Activated CD4-positive, alpha-beta memory T cell treated with anti-CD3 and anti-CD28 coated beads, Interleukin-2, amount 10 ng/mL, durations not matched to agents 7 days and 5 days (primary cell): ENCODE measurements at places on chromosomes 6 and 20. TPM values are rescaled to one million over a fixed set of nuclear protein-coding genes. Genes with fewer than 3 reads are reported as not detected.

GRCh38 chr6:107864226-107865127 is 40.4 kb upstream of the SCML4 start:
- no peak for DNase-seq

- no peak for DNase-seq
These were observed 22.4 kb upstream of the IFNGR1 start for GRCh38 chr6:137241481-137242038.

- DNase-seq: no peak
These were observed 15.8 kb downstream of the PCIF1 start for GRCh38 chr20:45950330-45950646.

DNA sequence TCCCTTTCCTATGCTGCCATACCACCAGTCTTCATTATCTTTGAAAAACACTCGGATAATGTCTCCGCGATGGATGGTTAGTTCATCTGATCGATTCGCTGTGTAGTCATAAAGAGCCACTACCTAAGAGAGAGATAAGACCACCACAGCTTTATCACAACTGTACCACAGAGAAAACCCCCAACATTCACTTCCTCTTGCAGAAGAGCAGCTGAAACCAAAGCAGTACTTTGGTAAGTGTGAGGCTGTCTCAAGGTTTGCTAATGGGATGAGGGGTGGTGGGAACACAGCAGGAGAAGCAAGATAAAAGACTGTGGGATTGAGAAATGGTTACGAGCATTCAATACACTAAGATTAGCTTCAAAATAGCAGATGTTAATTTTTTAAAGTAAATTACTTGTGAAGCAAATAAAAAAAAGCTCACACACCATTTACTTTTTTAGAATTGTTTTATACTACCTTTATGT is 142.1 kb downstream of the MYB start:
- DNase-seq: no peak

GRCh38 chr20:17679941-17680835 is 1.9 kb downstream of the RRBP1 start:
- no peak for DNase-seq

DNA sequence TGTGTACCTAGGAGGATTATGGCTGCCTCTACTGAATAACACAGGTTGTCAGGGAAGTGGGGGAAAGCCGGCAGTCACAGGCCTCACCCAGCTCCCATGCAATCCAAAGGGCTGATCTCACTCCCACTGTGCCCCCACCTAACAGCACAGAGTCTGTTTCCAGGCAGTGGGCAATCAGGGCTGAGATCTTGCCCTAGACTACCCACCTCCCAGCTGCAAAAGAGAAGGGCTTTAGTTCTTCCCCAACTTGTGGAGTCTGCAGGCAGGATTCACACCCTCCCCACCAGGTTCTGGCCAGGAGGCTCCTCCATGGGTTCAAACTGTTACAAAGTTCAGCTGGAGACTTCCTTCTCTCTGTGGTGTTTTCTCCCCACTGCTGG is 66.0 kb upstream of the OLIG3 start:
- DNase-seq: no peak

DNA sequence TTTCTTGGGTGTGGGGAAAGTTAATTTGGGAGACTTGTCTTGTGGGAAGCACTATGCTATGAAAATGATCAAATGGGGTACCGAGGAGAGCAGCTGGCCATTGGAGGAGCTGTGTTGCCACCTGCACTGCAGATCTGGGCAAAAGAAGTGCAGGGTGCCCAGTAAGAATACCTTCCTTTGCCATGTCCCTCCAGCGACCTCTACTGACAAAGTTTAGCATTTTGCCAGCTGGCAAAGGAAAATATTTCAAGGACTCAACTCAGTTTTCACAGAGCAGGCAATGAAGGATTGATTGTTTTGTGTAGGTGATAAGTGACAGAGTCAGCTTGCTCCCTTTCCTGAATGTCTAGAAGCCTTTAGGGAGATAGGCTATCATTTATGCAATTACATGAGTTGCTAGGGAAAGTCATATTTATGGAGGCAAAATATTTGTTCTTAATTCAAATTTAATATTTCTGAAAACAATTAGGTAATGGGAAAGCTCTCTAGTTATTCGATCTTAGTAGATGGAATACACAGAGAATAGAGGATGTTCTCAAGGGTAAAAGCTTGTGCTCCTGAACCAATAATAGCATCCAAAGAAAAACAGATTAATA is 118.4 kb downstream of the FARS2 start:
- DNase-seq: peak; percentile 32

DNA sequence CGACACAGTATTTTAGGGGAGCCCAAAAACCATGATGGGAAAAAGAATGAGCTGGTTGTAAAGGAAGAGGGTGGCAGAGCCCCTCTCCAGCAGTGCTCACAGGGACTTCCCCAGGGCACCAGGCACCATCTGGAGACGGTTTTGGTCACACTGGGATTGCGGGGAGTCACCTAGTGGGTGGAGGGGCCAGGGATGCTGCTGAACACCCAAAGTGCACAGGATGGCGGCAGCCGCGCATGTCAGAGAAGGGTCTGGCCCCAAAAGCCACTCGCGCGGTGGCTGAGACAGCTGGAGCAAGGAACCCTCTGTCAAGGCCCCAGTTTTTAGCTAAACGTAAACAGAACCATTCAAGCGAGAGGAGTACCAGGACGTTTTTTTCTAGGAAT is 10.8 kb downstream of the CTSZ start:
- no peak for DNase-seq

GRCh38 chr6:120056085-120056484 is 706.5 kb upstream of the MAN1A1 start:
- DNase-seq: no peak

GRCh38 chr6:134196568-134197193 is 121.2 kb downstream of the SGK1 start:
- DNase-seq: peak; percentile 34

DNA sequence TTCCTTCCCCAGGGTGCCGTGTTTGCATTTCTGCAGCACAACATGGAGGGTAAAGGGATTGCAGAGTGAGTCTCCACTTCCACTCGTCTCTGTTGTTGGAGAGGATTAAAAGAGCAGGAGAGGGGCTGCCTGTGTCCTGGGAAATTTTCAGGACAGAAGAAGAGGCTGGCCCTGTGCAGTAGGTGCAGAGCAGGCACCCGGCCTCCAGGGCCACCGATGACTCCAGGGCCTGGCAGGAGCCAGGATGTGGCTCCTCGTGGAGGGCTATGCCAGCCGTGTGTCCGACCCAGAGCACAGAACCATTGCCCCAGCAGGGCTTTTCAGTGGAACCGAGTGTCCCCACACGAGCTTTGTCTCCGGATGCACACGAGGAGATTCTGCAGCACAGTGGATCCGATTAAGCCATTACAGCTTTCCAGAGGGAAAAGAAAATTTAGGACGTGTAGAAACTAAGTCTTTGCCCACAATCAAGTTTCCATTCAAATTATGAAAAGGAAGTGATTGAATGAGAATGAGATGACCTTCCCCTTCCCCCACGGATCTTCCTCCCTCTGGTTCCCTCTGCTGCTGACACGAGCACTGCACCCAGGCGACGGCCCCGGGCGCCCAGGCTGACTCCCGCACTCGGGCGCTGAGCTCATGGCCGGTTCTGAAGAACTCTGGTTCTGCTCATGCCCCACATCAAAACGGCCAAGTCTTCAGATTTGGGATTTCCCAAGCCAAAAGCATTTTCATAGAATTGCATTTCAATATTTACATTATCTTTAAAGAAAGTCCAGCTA is 43.1 kb upstream of the UNC93A start:
- no peak for DNase-seq

DNA sequence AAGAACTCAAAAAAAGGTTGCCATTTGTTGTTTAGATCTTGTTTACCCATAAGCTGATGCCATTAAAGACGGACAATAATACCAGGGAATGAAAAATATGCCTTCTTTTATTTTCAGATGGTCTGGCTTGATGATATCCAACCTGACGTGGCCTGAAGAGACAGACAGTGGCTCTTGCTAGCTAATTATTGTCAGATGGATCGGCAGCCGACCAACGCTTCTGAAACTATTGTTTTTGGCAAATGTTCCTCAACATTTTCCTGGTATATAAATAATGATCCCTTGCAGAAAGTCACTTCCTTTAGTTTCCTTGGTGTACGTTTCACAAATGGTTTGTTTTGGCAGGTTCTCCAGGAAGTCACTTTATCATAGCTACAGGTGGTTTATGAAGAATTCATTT is 290.9 kb upstream of the TSHZ2 start:
- DNase-seq: no peak

DNA sequence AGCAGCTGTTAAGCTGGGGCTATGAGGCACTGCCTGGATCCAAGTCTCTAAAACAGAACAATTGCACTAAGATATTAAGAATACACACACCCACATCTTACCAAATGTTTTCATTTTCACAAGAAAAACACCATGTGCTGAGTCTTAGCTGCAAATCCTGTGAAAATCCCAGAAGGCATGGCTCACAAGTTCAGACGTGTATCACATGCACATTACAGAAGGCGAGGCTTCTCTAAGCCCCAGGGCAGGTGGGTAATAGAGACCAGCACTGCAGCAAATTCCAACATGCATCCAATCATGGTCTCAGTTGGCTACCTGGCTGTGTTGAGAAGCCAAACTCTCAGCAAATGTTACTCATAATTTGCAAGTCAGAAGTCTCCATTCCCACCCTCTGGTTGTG is 16.2 kb upstream of the CST3 start:
- DNase-seq: no peak

GRCh38 chr6:88120635-88121034 is 45.5 kb downstream of the CNR1 start:
- DNase-seq: no peak

DNA sequence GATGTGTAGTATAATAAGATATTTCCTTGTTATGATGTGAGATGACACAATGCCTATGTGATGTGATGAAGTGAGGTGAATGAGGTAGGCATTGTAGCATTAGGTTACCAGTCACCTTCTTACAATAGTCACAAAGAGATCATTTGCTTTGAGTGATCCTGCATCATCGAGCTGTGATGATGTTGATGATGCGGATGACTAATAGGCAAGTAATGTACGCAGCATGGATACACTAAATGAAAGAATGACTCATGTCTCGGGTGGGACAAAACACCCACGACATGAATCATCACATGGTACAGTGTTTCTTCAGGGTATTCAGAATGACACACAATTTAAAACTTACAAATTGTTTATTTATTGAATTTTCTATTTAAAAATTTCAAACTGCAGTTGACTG is 806.3 kb upstream of the GJE1 start:
- peak; percentile 51 for DNase-seq

- no peak for DNase-seq
These were observed 109.4 kb upstream of the AKAP12 start for GRCh38 chr6:151130329-151130728.

- DNase-seq: no peak
These were observed 24.5 kb upstream of the ABCC10 start for GRCh38 chr6:43402820-43403219.

- no peak for DNase-seq
These were observed 279.0 kb downstream of the FOXA2 start for GRCh38 chr20:22305381-22305780.

DNA sequence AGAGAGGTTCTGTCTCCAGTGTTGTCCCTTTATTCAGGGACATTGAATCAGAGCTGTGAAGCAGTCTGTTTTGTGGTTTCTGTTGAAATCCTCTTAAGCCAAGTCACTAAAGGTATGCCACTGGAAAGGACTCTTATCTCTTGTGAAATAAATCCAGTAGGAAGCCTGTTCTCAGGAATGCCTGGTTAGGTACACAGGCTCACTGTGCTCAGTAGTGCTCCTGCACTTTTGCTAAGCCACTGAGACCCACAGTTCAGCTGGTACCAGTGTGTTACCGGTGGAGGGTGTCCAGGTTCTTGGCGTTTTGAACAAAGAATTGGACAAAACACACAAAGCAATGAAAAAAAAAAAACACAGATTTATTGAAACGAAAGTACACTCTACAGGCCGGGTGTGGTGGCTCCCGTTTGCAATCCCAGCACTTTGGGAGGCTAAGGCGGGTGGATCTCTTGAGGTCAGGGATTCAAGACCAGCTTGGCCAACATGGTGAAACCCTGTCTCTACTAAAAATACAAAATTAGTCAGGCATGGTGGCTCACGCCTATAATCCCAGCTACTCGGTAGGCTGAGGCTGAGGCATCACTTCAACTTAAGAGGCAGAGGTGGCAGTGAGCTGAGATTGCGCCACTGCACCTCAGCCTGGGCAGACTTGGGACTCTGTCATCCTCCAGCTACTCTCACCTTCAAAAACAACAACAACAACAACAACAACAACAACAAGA is 186.1 kb downstream of the JARID2 start:
- no peak for DNase-seq

DNA sequence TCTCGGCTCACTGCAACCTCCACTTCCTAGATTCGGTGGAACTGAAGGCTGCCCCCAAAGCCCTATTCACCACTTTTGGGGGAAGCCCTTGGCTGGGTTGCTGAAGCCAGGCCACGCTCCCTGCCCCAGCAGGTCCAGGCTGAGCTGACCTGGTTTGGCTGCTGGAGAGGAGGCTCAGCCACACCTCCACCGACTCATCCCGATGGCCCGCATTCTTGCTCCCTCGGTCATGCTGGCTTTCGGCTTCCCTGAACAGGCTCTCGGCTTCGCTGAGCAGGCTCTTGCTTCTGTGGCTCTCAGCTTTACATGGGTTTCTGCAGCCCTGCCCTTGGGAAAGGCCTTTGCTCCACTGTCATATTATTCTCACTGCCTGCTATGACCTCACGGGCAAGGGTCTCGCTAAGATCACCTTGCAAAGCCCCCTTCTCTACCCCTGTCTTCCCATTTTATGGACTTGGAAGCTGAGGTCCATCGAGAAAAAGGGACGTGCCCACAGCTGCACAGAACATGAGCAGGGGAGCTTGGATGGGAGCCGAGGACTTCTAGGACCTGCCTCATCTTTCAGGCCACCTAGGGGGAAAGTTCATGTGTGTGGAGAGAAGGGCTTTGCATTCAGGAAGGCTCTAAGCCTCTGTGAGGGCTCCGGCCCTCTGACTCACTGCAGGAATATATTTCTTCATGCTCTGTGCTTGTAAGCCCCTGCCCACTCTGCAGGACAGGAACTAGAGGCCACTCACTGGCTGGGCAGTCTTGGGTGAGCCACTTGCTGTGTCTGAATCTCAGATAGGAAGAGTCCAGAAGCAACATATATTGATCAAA is 15.6 kb downstream of the ARHGAP40 start:
- no peak for DNase-seq

Gene IMPG1
- not detected for total RNA-seq

Gene GGTLC1
- not detected for total RNA-seq

Gene CPNE5
- 4.0 TPM for total RNA-seq

Gene C6orf52
- 1.6 TPM for total RNA-seq

Gene RGL2
- 45.1 TPM for total RNA-seq
